H1 (cell line): ENCODE measurements at places on chromosomes 12 and 14. TPM values are rescaled to one million over a fixed set of nuclear protein-coding genes. Genes with fewer than 3 reads are reported as not detected.

- DNase-seq: no peak
These were observed 297.2 kb downstream of the MED13L start for GRCh38 chr12:115980339-115980738.

- no peak for DNase-seq
These were observed 4.0 kb downstream of the KRT5 start for GRCh38 chr12:52515927-52516831.

GRCh38 chr12:1845886-1846285 lies 25.5 kb downstream of the LRTM2 start:
- DNase-seq: no peak

DNA sequence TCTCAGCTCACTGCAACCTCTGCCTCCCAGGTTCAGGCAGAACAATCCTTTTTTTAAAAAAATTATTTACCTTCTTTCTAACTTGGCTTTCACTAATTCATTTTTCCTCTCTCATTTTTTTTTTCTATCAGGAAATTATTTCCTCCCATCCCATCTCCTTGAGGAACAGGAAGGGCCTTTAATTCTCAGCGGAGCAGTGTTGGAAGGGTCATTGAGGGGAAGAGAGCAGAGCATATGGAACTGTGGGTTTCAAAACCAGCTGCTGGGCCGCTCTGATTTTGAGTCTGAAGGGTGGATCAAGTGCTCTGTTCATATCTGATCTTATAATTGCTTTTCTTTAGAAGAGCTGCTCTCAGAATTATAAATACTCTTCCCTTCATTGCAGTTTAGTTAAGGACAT lies 29.0 kb downstream of the NUBPL start:
- DNase-seq: no peak

DNA sequence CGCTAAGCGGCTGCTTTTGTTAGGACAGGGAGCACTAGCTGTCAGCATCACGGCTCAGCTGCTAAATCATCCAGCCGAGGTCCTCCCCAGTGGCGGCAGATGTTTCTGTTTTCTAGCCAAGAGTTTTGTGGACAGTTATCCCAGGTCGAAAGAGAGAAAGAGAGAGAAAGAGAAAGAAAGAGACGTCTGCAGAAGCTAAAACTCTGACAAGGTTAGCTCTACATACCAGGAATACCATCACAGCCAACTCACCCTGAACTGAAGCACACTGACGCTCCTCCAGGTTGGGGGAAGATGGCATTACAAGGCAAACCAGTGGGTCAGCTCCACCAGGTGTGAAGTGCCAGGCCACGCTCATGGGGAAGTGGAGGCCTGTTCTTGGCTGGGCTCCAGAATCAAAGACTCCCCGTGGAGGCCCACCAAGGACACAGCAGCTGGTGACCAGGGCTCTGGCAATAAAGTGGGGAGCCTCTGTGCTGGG lies 64.9 kb upstream of the DICER1 start:
- DNase-seq: no peak

DNA sequence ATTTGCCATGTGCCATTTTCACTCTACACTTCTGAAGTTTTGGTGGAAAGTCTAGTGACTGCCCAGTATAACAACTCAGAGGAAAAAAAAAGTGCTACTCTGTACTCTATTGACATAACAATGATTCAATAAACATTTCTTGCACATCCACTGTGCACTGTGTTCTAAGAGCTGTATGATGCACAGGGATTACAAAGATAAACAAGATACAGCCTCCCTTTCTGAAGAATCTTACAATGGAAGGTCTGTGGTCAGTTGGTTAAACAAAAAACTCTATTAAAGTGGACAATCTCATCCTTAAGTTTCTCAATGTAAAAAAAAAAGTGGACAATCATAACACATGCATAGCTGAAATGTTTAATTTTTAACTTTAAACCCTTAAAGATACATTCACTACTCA lies 105.7 kb upstream of the RASSF8 start:
- DNase-seq: no peak

DNA sequence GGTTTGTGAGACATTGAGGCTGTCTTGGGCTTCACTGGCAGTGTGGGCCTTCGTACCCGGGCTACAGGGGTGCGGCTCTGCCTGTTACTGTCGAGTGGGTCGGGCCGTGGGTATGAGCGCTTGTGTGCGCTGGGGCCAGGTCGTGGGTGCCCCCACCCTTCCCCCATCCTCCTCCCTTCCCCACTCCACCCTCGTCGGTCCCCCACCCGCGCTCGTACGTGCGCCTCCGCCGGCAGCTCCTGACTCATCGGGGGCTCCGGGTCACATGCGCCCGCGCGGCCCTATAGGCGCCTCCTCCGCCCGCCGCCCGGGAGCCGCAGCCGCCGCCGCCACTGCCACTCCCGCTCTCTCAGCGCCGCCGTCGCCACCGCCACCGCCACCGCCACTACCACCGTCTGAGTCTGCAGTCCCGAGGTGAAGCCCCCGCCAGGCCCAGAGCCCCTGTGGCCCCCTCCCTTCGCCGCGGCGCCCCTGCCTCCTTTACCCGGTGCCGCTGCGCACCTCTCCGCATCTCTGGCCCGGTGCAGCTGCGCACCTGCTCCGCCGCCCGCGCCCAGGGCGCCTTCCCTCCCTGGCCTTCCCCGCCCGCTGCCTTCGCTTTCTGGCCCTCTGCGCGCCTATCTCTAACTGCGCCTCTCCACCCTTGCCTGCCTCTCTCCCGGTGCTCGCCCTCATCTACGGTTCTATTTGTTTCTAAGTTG lies at the start of gene ENO2:
TSS of gene ENO2 (plus strand) at position 335 of the 701 bp plus-strand sequence. CDS start 1,253 bp downstream, outside the sequence.
- DNase-seq: no peak

DNA sequence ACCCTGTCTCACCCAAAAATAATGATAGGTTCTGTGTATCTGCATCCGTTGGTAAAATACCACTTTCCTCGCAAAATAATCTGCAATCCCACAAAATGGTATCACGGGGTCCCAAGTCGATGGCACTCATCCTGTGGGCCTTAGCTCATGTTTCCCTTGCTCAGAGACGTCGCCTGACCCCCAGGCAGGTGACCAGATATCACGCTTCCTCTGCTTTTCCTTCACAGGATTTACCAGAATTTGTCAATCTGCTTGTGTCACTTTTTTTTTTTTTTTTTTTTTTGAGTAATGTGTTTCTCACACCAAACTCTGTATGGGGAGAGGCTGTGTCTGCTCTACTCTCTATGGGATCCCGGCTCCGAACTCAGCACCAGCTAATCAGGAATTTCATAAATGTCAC lies 162.7 kb downstream of the PRKCH start:
- no peak for DNase-seq

DNA sequence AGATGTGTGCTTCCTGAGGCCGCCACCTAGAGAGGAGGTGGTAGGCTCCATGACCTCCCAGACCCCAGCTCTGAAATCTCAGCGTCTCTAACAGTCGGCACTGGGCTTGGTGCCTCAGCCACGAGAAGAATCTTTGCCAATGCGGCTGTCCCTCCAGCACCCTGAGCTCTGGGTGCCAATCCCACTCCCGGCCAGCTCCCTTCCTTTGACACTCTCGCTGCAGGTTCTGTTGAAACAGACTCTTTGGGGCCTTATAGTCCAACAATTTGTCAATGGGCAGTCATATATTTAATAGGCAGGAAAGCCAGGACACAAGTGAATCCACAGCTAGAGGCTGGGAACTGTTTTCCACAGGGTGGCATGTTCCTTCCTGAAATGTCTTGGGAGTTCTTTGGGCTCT lies 52.8 kb downstream of the PRMT8 start:
- no peak for DNase-seq

DNA sequence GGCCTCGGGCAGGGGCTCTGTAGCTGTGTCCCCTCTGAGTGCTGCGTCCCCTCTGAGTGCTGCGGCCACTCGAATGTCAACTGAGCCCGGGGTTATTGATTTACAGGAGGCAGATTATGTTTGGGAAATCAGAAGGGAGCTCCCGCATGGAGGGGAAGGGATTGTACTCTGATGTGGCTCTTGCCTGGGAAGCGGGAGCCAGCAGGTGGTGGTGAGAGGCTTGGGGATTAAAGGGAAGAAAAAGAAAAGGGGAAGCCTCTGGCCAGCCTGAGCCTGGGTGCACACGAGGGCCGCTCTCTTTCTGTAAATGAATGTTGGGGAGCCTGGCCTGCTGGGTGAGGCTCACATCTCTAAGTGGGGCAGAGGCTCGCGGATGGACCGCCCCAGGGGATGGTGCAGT lies 143.7 kb downstream of the AACS start:
- no peak for DNase-seq

DNA sequence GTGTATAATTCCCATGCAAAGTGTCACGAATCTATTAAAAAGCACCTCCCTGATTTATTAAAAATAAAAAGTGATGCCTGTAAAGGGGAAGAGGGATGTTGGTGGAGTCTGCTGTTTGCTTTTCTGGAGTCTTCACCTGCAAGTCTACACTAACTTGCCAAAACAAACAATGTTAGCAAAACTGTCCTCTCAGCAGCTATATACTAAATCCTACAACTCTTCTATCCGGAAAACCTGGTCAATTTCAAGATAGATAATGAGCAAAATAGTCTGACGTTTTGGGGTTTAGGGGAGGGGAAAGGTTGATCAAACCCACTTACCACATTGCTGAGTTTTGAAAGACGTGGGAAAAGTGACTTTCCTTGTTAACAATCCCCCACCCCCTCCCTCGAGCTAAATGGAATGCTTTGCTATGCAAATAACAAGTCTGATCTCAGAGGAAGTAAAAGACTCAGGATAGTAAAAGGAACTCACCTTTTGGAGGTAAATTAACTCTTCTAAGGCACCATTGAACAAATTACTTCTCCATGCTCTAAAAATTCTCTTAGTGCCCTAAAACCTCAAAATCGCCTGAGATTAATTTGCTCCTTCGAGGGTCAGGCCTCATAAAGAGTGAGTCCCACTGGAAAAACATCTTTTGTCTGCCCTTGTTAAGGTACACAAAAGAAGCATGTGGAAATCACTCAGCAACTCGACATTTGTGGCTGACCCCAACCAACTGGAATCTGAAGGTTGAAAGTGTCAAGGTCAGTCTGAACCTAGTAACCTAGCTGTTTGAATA lies 13.5 kb downstream of the BMP4 start:
- no peak for DNase-seq

- DNase-seq: no peak
These were observed 42.4 kb downstream of the GLRX5 start for GRCh38 chr14:95577067-95577800.

- no peak for DNase-seq
These were observed 1.6 kb downstream of the OGFOD2 start for GRCh38 chr12:122976648-122976975.

- no peak for DNase-seq
These were observed 72.4 kb upstream of the PPP2R5C start for GRCh38 chr14:101689039-101689501.

The CCDC175 gene
- 0.19 TPM in 1 of 2 replicates, not detected in the other for total RNA-seq

The FKBP11 gene
- 65.1 and 75.6 TPM in 2 replicates for total RNA-seq

The TOMM20L gene
- not detected in 2 replicates for total RNA-seq

The MMP14 gene
- 83.1 and 86.8 TPM in 2 replicates for total RNA-seq

The TPH2 gene
- total RNA-seq: 0.90 and 1.1 TPM in 2 replicates

The PSMA6 gene
- 213 and 238 TPM in 2 replicates for total RNA-seq

The NAP1L1 gene
- 1,114 and 1,159 TPM in 2 replicates for total RNA-seq

The RGS6 gene
- 0.63 and 1.1 TPM in 2 replicates for total RNA-seq

The KRT74 gene
- not detected in 2 replicates for total RNA-seq
